ENCODE measurements at places on chromosomes 6 and 20.
A peak's percentile ranks its signal among the peaks of the same experiment; 100 is the strongest.

- no peak for DNase-seq
Measured at GRCh38 chr20:41309817-41310216, 7.7 kb downstream of the ZHX3 start.

DNA sequence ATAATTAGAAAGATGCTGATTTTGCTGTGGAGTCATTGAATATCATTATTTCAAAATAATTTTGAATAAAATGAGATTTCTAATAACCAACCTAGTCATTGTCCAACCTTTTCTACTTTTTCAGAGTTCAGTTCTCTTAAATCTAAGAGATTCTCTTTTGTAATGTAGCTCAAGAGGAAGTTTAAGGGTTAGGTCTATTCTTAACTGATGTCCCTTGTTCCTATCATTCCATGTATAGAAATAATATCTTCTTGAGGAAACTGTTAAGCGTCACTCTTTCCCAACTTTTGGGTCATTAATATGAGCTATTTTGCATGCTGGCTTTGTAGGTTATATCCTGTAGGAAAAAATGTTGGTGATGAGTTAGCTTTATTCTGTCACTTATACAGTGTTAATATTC lies 27.0 kb downstream of the RNF144B start:
- DNase-seq: no peak

GRCh38 chr6:91476000-91476399 lies 889.1 kb upstream of the MAP3K7 start:
- DNase-seq: no peak

DNA sequence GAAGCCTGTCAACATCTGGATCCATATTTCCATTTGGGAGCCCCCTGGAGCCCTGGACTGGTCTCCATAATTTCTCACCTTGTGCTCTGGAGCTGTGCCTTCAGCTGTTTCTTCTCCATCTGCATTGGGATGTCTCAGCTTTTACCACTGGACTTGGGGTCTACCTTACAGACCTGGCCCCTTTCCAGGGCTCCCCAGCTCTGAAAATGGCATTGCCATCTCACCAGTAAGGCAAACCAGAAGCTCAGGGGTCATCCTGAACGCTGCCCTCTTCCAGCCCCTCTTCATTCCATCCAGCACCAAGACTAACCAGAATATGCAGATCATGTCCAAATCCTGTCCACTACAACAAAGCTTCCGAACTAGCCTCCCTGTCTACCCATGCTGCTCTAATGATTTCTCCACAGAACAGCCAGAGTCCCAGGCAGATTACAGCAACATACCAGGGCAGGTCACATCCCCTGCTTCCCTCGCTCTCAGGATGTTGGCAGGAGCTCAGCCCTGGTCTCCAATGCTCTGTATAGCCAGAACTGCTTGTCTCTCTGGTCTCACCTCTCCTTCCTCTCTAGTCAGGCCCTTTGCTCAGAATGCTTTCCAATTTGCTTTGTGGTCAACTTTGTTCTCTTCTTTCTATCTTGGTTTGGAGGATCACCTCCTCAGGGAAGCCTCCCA lies 17.7 kb upstream of the NNAT start:
- DNase-seq: no peak

GRCh38 chr6:52362443-52363227 lies 684 bp downstream of the PAQR8 start:
- peak; percentile 4 for DNase-seq

GRCh38 chr6:36752187-36752885 lies 54.7 kb downstream of the RAB44 start:
- no peak for DNase-seq

DNA sequence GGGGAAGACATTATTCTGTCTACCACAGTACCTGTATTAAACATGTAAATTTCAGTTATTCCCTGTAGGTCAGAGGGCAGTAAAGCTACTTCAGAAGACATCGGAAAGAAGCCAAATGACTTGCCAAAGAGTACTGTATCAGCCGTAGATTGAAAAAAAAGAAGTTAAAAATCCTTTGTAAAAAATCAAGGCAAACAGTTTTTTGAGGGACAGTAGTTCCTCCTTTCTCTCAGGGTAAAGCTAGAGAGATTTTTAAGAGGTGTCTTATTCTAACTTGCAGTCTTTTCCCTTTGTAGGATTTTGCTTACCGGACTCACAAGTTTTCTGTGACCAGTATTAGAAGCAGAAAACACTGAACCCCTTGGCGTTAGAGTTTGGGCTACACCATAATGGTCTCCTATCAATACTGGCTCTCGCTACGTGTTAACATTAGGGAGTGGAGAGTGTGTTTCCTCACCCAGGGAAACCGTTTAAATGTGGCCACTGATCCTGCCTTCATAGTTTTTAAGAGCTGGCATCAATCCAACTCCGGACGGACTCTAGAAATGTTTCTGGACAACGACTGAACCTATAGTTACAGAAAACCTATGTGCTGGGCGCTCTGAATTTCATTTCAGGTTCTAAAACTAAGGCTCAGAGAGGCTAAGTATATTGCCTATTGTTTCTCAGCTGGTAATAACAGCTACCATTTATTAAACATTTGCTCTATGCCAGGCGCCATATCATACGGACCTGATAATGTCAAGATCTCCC lies 1.3 kb upstream of the ASXL1 start:
- no peak for DNase-seq

Measured in activated CD8-positive, alpha-beta memory T cell treated with anti-CD3 and anti-CD28 coated beads for 4 hours (primary cell).